ENCODE measurements at places on chromosomes 2 and 18.

GRCh38 chr2:63983986-63984605 is 35.1 kb downstream of the VPS54 start:
- DNase-seq, result no peak

DNA sequence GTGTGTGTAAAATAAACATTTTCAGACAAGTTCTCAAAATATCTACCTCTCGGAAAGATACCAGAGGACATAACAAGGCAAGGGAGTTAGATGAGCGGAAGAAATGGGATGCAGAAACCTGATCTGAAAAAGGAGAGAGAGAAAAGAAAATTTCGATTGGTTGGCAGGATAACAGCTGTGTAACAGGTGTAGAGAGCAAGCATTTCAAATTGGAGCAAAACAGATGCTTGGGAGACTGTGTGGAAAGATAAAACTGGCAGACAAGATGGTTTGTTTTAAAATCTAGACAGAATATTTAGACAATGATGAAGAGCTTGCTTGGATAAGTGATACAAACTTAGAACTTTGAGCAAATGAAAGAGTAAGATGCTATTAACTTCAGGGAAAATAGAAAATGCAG is 20.2 kb downstream of the CHST9 start:
- no peak for DNase-seq

- no peak for DNase-seq
Observed at GRCh38 chr2:238091436-238092060, 8.6 kb upstream of the ESPNL start.

GRCh38 chr2:13015532-13016320 is 299.0 kb downstream of the TRIB2 start:
- DNase-seq, result no peak

GRCh38 chr2:130327703-130328527 is 14.8 kb upstream of the IMP4 start:
- DNase-seq, result no peak

DNA sequence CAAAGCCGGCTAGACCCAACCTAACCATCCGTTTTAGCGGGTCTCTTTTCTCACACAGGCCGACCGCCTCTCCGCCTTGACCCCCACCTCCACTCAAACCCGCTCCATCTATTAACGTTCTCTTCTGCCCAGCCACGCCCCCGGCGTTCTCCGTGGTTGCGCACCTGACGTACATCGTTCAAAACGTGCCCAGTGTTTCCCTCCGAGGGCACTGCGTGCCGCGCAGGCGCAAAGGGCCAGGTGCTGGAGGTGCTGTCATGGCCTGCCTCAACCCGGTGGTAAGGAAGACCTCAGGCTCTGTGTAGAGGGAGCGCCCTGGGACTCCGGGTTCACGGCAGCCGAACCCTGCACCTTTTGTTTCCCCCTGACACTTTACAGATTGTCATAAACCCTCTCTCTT is at the start of gene GTF2A1L:
Gene GTF2A1L, plus strand, starts transcription at position 239 of the 400 bp plus-strand sequence. Its CDS starts 19 bp downstream, at position 258.
- DNase-seq, result no peak

DNA sequence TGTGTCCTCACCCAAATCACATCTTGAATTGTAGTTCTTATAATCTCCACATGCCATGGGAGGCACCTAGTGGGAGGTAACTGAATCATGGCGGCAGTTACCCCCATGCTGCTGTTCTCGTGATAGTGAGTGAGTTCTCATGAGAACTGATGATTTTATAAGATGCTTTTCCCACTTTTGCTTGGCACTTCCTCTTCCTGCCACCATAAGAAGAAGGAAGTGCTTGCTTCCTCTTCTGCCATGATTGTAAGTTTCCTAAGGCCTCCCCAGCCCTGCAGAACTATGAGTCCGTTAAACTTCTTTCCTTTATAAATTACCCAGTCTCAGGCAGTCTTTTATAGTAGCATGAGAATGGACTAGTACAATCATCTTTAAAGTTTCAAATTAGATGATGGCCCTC is 902.4 kb upstream of the PIK3C3 start:
- no peak for DNase-seq

DNA sequence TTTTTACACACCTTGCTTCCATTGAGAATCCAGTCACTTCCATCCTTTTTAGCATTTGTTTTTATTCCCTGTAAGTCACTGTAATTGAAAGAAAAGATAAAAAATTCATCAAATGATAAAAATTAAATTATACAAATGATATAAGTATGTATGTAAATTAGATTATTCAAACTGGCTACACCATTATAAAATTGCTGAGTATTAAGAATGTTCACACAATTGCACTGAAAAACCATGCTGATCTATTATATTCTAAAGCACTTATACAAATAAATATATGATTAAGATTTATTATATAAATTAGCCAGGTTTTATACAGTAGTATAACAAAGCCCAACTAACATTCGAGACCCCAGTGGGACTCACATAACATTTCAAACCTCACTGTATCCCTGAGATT is 15.1 kb downstream of the ACADL start:
- no peak for DNase-seq

DNA sequence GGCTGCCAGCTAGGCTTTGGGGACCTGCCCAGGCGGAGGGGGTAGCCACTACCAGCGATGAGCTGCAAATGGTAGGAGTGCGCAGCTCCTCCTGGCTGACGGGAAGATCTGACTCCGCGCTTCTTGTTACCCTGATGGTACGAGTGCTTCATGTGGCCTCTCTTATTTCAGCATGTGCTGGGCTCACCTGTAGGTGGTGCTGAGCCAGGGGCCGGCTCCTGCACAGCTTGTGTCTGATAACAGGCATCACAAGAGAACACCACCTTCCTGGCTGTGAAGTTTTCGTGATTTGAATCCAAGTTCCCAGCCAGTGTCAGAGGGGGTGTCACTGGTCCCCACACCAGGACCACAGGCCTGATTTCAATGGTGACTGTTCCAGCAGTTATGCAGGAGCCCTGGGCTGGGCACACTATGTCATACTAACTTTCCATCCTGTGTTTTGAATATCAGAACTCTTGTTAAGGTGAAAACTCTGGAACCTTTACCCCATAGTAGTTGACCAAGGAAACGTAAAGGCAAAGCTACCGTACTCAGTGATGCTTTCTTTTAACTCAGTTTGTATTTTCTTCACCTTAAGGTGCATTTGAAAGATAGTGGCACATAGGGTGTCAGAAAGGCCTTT is 28.0 kb downstream of the APCDD1 start:
- no peak for DNase-seq

DNA sequence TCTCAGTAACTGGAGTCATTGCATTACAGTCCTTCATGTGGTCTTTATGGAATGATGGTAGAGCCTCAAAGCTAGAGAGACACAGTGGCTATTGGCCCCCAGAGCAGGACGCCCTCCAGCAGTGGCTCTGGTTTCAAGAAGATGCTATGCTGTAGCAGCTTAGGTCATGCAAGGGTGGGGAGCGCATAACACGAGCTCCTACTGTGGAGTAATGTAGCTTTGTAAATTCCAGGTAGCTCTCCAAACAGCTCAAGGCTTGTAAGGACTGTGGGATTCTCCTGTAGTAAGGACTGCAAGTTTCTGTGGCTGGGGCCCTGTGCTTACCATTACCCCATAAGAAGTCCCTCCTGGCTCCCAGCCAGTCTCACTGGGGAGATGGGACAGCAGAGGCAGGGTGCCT is 15.6 kb downstream of the APLF start:
- no peak for DNase-seq

DNA sequence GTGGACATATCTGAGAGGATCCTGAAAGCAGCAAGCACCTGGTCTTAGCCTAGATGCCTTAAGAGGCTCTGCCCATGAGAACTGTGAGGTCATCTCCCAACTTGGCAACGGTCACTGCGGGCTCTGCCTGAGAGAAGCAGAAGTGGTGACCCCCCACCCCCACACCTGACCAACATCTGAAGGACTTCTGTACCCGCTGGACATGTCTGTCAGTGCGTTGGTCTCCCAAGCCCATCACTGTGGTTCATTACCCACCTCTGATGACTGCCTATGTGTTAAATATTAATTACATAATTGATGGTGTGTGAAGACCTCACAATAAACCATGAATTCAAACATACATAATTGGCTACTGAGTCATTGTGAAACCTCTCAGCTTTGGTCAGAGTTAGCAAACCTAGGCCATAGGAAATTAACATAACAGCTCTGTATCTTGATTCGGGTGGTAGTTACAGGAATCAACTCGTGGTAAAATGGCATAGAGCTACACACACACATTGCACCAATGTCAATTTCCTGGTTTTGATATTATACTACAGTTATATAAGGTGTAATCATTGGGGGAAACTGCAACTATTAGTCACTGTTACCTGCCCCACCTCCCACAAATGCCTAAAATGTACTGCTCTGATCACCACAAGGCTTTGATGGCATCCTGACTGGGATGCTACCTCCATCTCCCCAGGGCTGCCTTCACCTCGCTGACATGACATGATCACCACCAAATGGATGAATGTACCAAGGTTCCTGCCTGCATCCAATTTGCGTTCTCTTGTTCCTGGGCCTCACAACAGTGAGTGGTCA is 4.3 kb upstream of the GALNT1 start:
- DNase-seq, result no peak

DNA sequence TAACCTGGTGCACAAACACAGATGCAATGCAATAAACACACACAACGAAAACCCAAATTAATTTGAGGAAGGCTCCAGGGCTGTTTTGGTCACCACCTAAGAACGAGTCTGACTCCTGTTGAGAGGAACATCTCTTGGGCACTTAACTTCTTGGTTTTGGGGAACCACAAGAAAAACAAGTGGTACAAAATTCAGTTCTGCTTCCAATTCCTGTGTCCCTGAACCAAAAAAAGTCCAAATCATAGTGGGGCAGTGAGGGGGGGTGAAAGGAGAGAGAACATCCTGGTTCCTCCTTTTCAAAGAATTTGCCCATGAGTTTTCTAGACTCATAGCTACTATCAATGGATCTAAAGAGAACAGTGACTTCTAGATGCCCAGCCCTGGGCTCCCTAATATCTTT is 143.6 kb downstream of the COL4A4 start:
- DNase-seq, result no peak

DNA sequence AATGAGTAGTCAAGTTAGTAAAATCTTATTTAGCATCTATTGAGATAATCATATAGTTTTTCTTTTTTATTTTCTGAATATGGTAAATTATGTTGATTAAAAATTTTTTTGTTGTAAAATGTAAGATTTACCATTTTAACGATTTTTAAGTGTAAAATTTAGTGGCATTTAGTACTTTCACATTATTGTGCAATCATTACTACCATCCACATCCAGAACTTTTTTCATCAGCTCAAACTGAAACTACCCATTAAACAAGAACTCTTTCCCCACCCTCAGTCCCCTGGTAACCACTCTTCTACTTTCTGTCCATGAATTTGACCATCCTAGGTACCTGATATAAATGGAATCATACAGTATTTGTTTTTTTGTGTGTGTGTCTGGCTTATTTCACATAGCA is 11.1 kb downstream of the RAB3GAP1 start:
- no peak for DNase-seq

DNA sequence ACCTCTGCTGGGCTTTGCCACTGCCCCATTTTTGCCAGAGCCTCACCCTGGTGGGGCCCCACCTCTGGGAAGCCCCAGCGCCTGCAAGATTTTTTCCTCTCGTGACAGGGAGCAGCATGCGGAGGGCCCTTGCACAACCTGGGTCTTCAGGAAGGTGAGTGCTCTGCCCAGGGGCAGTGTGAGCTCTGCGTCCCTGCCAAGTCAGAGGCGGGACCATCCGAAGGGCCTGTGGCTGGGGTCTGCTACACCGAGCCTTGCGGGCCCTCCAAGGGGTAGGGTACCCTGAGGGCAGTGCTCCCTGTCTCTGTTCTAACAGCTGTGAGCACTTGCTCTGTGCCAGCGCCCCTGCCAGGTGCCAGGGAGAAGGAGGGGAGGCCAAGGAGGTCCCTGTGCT is 5.8 kb upstream of the ODC1 start:
- no peak for DNase-seq

DNA sequence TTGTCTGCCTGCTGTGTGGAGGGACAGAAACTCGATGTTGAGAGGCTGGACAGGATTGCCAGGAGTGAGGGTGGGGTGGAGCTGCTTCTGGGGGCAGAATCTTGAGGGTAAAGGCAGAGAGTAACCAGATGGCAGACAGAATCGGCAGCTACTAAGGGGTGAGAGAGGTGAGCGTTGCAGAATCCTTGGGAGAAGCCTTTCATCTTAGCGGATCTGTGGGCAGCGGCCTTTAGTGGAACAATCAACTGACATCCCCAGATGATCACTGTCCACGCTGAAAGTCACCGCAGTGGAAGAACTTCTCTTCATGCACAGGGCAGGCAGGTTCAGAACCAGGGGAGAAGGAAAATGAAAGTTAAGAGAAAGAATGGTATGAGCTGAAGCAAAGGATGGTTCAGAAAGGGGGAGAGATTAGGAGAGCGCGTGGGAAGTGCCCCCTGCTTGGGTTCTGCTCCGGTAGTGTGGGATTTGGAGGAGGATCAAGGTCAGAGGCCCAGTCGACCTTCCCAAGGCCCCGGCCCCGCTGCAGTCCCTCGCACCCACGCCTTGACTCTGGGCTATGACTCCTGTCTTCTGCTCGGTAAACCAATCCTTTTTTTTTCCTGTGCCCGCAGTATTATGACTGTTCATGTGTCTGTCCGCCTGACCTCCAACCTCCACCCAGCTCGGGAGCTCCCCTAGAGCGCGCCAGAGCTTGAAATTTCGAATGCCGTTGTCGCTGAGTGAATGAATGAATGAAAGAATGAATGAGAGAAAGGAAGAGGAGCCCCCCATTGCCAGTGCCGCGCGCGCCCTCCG is 584 bp downstream of the BOLA3 start:
- DNase-seq, result no peak

DNA sequence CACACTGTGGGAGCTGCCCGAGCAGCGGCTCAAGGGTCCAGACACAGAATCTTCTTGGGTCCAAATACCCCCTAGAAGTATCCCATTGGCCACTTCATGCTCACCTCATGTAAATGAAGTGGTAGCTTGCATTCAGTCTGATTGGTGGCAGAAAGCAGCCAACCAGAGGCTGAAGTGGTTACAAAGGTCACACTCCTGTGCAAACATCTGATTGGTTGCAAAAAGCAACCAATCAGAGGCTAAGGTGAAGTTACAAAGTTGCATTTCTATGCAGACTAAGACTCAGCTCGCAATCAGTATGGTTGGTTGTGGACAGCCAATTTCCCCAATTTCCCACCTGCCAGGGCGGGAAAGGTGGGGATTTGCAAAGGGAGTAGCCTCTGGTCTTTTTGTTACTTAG is 94.3 kb downstream of the DGKD start:
- no peak for DNase-seq

Data from activated gamma-delta T cell treated with anti-CD3 and anti-CD28 coated beads, Interleukin-2, amount 50 U/mL, for 16 hours (primary cell).